CD8-positive, alpha-beta memory T cell (primary cell): ENCODE measurements at places on chromosomes 11 and 22. TPM values are rescaled to one million over a fixed set of nuclear protein-coding genes. Genes with fewer than 3 reads are reported as not detected.

- no peaks in the 10 kb centered on the region for H3K36me3 ChIP-seq
- no peaks in the 10 kb centered on the region for H3K27me3 ChIP-seq
- no peak overlapping the region for H3K27ac ChIP-seq
- no peak overlapping the region for H3K4me3 ChIP-seq
- no peak for DNase-seq
- no peaks in the 10 kb centered on the region for H3K4me1 ChIP-seq
These were observed 14.4 kb upstream of the SERPINH1 start for GRCh38 chr11:75547617-75548058.

DNA sequence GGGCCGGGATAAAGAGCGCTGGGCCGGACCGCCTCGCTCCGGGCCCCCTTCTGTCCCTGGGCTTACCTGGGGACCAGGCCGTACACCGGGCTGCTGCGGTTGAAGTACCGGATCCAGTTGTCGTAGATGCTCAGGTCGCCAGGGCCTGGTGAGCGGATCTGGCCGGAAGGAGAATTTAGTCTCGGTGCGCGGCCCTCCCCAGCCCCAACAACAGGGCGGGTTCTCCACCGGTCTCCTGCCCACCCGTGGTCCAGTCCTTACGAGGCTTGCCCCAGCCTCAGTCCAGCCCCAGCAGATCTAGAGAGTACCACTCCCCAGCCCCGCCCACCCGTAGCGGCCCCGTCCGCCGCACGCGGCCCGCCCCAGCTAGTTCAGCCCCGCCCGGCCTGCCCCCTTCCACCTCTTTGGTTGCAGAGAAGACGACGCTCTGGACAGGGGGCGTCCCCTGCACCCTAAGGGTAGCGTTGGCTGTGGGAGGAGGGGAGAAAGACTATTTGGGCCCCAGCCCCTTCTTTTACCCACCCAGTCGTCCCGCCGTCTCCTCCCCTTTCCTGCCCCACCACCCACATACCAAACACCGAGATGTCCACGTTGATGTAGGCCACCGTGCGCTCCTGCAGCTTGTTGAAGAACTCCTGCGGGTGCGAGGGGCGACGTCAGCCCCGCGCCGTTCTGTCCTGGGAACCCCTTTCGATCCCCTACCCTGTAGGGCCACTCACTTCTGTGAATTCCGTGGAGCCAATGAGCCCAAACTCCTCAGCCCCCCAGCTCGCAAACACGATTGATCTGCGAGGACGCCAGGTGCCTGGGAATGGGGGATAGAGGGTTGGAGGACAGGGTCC, 6.8 kb downstream of the SAC3D1 start:
- H3K4me1 ChIP-seq = peaks cover 6% of the 10 kb centered on the region
- H3K27me3 ChIP-seq = no peaks in the 10 kb centered on the region
- no peak overlapping the region for H3K27ac ChIP-seq
- H3K36me3 ChIP-seq = no peaks in the 10 kb centered on the region
- peak overlapping the region; percentile 30 for H3K4me3 ChIP-seq
- no peak for DNase-seq

DNA sequence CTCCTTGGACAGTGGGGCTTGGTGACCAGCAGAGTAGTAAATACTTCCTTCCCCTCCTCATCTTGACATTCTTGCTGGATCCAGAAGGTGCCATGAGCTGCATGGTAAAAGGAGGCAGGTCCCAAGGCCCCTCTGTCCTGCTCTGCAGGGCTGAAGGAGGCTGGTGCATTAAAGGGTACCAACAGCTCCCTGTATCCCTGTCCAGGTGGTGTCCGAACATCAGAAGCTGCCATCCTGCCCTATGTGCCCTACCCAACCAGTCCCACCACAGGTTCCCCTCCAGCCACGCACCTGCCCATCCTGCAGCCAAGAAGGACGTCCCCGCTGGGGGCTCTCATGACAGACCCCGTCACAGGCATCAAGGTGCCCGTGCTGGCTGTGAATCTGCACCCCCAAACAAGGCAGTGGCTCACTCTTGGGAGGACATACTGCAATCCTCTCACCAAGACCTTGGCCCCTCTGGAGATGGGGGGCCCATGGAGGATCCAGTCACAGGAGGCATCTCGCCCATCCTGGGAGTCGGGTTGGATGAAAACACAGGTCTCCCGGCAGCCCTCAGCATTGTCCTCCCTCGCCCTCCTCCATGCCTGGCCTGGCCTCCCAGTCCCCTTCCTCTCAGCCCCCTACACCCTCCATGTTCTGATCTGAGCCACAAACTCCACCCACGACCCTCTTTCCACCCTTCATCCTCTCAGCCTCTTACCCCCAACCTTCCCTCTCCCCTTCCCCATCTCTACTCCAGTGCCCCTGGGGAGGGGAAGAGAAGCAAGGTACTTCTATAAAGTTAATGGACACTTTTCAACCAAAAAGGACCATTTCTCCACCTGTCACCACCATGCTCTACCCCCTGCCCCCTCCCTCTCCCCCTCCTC, 55.1 kb downstream of the BTG4 start:
- DNase-seq = no peak
- no peak overlapping the region for H3K4me3 ChIP-seq
- no peaks in the 10 kb centered on the region for H3K27me3 ChIP-seq
- no peaks in the 10 kb centered on the region for H3K4me1 ChIP-seq
- H3K36me3 ChIP-seq = no peaks in the 10 kb centered on the region
- no peak overlapping the region for H3K27ac ChIP-seq

Gene RNH1
- total RNA-seq = 125 TPM

Gene MFNG
- 162 TPM for total RNA-seq

Gene C11orf97
- not detected for total RNA-seq
